ENCODE measurements at places on chromosomes 6 and 20.

GRCh38 chr20:3787324-3788014, 929 bp upstream of the CENPB start:
- no peak for DNase-seq

GRCh38 chr6:21970569-21971300, 326.1 kb downstream of the PRL start:
- no peak for DNase-seq

DNA sequence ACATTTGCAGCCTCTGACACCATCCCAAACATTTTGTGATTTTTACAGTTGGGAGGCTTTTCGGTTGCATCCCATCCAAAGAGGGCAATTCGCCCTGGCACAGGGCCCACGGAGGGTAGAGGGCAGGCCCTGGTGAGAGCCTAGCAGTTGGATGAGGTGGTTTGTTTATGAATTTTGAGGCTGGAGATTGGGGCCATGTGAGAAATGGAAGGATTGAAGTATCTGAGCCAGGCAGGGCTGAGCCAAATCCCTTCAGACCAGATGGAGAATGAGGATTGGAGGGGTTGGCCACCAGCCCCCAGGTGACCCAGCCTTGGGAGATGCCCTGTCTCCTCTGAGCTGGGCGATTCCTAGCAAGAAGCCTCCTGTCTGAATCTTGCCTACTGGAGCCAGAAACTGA, 52.6 kb upstream of the CCDC167 start:
- no peak for DNase-seq

GRCh38 chr6:12119085-12119588, 107.0 kb downstream of the HIVEP1 start:
- no peak for DNase-seq

DNA sequence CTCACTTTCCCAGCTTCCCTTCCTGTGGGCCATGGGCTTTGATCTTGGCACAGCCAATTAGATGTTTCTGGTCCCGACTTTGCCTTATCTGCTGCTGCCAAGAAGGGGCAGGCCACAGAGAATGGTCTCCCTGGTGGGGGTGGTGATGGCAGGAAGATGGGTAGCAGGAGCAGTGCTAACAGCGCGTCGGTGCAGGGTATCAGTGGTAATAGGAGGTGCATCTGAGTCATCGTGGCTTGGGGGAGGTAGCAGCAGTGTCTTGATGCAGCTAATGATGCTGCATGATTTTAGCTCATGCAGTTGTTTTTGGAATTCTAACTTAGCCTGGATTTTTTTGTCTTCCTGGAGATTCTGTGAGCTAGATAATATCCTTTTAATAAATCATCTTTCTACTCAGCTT, 18.9 kb upstream of the MAS1 start:
- no peak for DNase-seq

GRCh38 chr6:90222724-90223198, 73.9 kb downstream of the BACH2 start:
- no peak for DNase-seq

GRCh38 chr6:51203504-51203903, 384.8 kb downstream of the TFAP2B start:
- no peak for DNase-seq

GRCh38 chr20:7971536-7972280, 31.4 kb upstream of the HAO1 start:
- no peak for DNase-seq

DNA sequence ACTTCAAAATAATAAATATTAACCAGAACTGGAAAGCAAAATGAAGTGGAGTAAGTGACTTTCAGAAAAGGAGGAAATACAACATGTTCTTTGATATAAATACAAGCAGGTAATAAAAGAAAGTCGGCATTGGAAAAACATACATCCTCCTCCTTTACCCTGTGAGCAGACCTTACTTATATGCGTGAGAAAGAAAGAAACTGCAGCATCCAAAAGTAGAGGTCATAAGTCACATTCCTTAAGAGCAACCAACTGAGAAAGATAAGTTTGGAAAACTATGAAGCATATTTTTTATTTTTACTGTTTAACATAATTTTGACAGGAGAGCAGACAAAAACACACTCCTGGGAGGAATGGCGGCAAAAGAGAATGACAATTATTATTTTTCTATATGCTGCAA, 155.5 kb downstream of the HACE1 start:
- DNase-seq = no peak
